ENCODE measurements at places on chromosomes 5 and 9.
A peak's percentile ranks its signal among the peaks of the same experiment; 100 is the strongest.

DNA sequence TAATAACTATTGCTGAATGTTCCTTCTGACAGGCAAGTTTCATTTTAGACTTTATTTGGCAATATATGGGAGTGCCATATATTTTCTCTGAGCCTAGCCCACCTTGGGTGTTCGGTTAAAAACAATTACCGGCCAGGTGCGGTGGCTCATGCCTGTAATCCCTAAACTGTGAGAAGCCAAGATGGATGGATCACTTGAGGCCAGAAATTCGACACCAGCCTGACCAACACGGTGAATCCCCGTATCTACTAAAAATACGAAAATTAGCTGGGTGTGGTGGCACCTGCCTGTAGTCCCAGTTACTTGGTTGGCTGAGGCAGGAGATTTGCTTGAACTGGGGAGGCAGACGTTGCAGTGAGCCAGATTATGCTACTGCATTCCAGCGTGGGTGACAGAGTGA is 47.9 kb downstream of the TNFSF15 start:
- no peak for DNase-seq

DNA sequence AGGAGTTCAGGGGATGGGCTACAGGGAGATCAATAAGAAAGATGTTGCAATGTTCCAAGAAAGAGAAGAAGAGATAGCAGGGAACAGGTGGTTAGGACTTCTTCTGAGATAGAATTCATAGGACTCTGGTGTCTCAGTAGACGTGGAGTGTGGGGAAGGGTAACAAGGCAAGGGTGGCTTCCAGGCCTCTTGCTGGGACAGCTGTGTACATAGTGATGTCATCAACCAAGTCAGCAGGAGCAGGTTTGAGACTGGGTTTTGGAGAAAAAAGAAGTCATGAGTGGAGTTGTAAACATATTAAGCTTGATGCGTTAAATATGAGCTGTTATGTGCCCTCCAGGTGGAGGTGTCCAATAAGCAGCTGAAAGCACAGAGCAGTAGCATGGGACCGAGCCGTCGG is 211.8 kb upstream of the RASEF start:
- DNase-seq: no peak

GRCh38 chr5:111774525-111774924 is 17.5 kb upstream of the NREP start:
- peak; percentile 82 for DNase-seq

DNA sequence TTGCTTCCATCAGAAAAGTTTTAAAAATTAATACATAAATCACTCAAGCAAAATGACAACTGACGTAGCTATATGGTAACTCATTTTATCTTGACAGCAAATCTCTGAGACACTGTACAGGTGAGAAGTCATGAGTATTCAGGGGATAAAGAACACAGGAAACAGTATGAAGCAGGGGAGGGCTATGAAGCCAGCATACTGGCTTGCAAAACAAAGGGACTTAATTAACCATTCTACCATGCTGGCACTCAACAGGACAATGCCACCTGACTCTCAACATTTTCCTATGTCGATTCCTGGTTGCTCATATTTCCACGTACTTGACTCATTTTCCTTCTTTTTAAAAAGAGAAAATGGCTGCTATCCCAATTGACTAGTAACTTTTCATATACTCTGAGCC is 151.4 kb upstream of the RETREG1 start:
- no peak for DNase-seq

DNA sequence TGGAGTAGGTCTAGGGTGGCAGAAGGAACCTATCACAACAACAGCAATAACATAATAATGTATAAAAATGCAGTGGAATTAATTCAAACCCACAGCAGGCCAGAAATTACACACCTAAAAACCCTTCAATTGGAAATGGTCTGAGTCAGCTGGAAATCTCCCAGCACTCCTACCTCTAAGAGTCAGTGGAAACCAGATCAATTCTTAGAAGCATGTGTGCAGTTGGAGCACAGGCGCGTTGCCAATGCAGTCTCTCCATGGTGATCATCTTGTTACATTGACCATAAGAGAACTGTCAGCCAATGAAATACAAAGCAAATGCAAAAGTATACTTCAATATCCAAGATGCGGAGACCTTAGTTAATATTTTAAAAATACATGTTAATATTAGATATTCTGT is 15.1 kb upstream of the CSNK1G3 start:
- DNase-seq: no peak

DNA sequence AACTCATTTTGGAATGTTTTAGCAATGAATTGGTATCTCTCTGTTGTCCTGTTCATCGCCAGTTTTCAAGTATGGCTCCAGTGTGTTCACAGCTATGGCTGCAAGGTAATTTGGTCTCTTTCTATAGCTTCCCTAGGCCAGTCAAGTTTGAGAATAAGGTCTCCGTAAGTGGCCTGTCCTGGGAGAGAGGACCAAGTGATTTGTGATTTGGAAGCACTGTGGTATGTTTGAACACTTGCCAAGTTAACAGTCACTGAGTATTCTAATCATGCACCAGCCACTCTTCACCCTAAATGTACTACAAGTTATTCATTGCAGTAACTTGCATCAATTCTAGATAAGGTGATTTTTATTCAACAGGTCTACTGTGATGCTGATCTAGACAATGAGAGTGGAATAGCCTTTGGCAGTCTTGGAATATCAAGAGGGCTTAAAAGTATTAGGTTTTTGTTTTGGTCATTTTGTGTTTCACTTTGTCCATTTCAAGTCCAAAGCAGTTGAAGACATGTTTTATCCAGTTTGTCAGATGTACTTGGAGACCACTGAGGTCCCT is 41.1 kb downstream of the G3BP1 start:
- no peak for DNase-seq

- DNase-seq: no peak
These were observed 189.4 kb downstream of the CCDC192 start for GRCh38 chr5:127892467-127893207.

DNA sequence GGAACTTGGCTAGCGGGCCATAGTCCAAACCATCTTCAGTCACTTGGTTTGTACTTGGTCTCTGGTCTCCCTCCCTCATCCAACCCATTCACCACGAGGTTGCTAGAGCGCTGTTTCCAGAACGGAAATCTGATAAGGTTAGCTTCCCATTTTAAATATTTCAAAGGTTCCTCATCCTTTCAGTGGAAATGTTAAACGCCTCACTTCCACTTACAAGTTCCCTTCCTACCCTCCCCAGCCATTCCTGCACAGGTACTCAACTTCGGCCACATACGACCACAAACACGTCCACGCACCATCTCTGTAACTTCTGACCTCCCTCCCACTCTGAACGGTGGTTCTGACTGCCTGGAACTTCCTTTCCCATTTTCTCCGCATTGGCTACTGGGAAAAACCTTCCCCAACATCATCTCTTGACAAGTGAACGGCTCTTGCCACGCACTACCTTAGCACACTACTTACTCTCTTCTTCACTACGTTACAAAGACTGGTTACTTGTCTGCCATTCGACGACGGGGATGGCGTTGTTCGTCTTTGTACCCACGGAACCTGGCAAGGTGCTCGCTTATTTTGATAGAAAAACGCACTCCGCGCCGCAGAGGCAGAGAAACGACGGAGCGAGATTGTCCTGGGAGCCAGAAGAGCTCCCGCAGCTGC is 629 bp downstream of the CCNH start:
- peak; percentile 34 for DNase-seq

- no peak for DNase-seq
These were observed 293.0 kb downstream of the ATPSCKMT start for GRCh38 chr5:9956725-9957124.

GRCh38 chr5:126972062-126972895 is 58.1 kb downstream of the MARCHF3 start:
- DNase-seq: peak; percentile 86

DNA sequence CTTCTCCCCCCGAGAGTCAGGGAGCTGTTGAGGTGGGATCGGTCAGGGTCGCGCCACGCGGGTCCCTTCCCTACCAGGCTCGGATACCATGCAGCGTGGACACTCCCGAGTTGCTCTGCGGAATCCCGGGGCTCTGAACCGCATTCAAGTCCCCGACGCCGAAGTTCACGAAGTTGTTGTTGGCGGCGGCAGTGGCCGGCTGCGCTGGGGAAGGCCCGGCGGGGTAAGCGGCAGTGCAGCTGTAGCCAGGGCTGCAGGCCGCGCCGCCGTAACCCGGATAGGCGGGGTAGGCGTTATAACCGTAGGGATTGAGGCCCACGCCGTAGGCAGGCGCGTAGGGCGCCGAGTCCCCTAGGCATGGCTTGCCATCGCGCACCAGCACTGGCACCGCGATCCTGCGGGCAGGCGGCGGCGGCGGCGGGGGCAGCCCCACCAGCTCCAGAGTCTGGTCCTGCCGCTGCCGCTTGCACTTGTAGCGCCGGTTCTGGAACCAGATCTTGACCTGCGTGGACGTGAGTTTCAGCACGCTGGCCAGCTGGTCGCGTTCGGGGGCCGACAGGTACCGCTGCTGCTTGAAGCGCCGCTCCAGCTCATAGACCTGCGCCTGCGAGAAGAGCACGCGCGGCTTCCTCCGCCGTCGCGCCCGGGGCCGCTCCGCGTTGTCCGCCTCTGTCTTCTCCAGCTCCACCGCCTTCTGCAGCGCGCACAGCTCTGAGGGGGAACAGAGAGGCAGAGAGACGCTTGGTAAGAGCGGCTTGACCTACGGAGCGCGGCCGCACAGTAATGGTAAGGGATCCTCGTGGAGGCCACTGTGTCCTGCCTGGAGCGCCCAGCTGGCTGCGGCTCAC is 2.3 kb downstream of the NKX2-5 start:
- DNase-seq: no peak

DNA sequence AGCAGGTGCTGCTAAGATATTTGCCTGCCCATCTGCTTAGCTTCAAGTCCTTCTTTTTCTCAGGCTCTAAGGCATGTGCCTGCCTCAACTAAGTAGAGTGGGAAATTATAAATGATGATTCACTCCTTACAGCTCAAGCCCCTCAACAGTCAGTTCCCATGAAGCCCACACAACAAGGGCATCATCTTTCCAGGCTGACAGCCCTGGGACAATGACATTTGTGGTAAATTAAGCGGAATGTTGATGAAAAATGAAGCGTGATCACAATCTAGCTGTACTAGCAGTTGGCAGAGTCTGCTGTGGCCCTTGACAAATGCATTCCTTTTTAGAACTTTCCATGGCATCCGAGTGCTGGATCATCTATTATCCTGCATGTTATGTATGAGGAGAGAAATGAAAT is 548.6 kb downstream of the KIF4B start:
- DNase-seq: no peak

DNA sequence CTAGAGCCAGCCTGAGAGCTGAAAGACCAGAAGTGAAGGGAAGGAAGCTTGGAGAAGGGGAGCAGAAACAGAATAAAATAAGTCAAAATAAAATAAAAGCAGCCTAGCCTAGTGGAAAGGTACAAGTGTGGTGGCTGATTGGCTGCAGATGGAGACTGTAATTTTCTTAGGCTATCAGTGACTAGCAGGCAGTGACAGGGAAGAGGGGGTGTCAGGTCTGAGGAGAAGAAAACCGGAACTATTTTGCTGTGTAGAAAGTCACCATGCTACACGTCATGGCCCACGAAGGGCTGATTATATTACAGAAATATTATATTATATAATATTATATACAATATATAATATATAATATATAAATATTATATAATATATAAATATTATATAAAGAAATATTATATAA is 98.1 kb upstream of the TAF11L2 start:
- no peak for DNase-seq

DNA sequence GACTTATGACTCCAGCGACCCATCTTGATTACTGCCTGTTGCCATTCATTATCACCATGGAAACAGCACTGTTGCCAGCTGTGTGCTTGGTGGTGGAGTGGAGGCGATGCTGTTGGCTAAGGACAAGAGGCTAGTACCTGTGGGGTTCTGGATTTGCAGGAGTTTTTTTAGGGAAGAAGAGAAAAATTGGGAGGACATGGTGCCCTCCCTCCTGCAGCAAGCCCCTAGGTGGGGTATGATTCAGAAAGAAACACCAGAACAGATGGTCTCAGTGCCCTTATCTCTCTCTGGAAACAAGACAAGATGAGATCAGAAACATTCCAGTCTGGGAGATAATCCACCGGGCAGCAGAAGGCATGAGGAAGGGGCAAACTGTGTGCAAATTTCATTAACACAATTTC is 87.8 kb upstream of the TLR4 start:
- no peak for DNase-seq

GRCh38 chr5:78537821-78538220 is 110.8 kb downstream of the LHFPL2 start:
- peak; percentile 31 for DNase-seq

DNA sequence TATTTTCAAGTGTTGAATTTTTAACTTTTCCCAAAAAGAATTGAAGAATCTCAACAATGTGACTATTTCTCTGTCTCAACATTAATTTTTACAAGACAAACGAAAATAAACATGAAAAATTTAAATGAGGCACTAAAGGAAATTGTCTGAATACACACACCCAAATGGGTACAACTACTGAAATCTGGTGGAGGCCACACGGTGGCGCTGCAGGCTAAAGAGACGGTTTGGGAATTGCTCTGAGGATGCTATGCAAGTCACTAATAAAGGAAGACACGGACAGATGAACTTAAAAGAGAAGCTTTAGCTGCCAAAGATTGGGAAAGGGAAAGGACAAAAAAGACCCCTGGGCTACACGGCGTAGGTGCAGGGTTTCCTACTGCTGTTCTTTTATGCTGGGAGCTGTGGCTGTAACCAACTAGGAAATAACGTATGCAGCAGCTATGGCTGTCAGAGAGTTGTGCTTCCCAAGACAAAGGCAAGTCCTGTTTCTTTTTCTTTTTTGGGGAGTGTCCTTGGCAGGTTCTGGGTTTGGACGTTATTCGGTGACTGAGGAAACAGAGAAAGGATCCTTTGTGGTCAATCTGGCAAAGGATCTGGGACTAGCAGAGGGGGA is at the start of gene PCDHB10:
Gene PCDHB10 (plus strand): TSS at position 244 of the 616 bp plus-strand sequence. CDS start 200 bp downstream, at position 444.
- DNase-seq: peak; percentile 49

GRCh38 chr9:14424983-14425382 is 111.0 kb upstream of the NFIB start:
- DNase-seq: no peak

DNA sequence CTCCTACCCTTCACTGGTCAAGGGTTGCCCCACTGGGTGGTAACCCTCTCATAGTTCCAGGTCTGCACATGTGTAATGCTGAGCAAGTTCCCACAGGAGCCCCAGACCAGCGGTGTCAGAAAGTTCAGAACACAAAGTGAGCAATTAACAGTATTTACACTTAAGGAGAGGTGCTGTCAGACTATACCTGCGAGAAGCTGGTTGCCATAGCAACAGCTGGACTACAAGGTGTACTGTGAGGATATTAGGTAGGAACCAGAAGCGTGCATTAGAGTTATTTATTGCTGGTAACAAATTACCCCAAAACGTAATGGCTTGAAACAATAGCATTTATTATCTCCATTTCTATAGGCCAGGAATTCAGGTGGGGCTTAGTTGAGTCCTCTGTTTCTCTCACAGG is 317.0 kb upstream of the RPS23 start:
- DNase-seq: no peak

GRCh38 chr5:95712347-95712958 is 18.7 kb upstream of the RHOBTB3 start:
- DNase-seq: no peak

DNA sequence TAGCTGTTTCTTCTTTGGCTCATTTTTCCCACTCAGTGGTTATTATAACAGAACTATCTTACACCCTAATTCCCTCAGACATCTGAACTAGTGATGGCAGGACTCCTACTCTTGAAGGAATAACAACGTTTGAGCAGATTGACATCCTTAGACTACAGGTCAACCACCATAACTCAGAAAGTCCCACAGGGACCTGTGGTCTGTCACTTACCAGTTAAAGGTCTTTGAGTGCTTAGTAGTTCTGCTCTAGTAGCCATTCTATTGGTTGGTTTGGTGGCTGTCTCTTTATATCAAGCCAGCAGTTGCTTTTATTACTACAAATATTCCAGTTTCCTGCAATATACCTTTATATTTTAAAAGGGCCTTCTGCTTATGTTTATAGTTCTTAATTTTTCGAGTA is 67.2 kb upstream of the FCHO2 start:
- no peak for DNase-seq

Measured in AML-193 (cell line).